Activated T-cell treated with anti-CD3 and anti-CD28 coated beads, Interleukin-2, amount 50 U/mL, for 24 hours (primary cell): ENCODE measurements at places on chromosomes 5 and 9.

GRCh38 chr5:39164016-39164415, 55.3 kb downstream of the FYB1 start:
- no peaks in the 10 kb centered on the region for H3K27me3 ChIP-seq
- peaks cover 90% of the 10 kb centered on the region for H3K4me1 ChIP-seq
- H3K27ac ChIP-seq, result peak overlapping the region; percentile 98
- peaks cover 18% of the 10 kb centered on the region for H3K36me3 ChIP-seq
- H3K4me3 ChIP-seq, result peak overlapping the region; percentile 69

GRCh38 chr5:105413406-105413990, 1850.9 kb upstream of the NUDT12 start:
- no peaks in the 10 kb centered on the region for H3K36me3 ChIP-seq
- H3K27me3 ChIP-seq, result no peaks in the 10 kb centered on the region
- H3K27ac ChIP-seq, result no peak overlapping the region
- H3K4me3 ChIP-seq, result no peak overlapping the region
- no peaks in the 10 kb centered on the region for H3K4me1 ChIP-seq

DNA sequence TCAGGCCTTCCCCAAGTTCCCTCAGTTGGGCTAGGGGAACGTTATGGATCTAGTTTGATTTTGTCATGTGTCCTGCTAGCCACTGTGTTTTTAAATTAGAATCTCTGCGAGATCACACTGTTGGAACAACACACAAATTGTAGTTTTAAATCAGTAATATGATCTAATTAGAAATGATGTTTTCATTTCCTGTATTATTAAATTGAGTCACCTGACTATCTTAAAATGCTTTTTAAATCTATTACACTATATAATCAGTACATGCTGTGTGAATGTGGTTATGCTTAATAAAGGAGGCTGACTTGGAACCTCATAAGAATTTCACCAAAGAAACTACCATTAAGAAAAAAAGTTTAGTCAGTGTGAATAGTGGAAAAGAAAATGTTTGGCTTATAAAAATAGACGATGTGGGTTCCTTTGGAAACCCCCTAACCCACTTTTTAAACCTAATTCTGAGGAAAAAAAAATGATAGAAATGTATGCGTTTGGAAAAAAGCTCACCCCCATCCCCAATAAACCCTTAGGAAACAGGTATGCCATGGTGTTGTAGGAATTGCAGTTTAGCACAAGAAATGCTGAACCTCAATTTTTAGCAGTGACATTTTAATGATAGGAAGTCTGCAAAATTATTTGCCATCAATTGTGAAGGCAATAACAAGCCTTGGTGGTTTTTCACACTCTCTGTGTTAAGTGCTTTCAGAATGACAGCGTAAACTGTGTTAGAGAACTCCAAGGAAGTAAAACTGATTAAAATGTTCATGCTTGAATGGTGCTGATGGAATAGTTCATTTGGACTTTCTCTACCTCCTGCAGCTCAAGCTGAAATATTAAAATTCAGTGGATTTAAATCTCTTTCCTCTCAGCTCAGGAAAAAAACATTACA, 59.0 kb downstream of the TLE4 start:
- H3K4me3 ChIP-seq, result peak overlapping the region; percentile 54
- peak overlapping the region; percentile 79 for H3K27ac ChIP-seq
- no peaks in the 10 kb centered on the region for H3K27me3 ChIP-seq
- no peak for DNase-seq

DNA sequence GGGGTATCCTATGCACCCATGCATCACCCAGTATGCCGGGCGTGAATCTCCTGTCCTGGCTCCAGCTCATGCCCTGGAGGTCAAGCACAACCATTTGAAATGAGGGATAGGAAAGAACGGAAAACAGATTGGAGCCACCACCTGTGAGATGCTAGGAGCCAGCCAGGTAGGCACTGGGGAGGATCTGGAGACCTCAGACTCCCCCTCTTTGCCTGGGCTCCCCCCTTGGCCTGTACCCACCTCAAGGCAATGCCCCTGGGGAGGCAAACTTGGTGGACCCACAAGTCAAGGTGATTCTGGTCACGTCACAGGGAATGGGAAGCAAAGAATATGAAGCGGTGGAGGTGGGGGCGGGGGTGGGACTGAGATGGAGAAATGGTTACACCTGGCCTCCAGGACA, 92.6 kb downstream of the PAX5 start:
- H3K27ac ChIP-seq, result no peak overlapping the region
- no peaks in the 10 kb centered on the region for H3K36me3 ChIP-seq
- H3K27me3 ChIP-seq, result peaks cover 9% of the 10 kb centered on the region

DNA sequence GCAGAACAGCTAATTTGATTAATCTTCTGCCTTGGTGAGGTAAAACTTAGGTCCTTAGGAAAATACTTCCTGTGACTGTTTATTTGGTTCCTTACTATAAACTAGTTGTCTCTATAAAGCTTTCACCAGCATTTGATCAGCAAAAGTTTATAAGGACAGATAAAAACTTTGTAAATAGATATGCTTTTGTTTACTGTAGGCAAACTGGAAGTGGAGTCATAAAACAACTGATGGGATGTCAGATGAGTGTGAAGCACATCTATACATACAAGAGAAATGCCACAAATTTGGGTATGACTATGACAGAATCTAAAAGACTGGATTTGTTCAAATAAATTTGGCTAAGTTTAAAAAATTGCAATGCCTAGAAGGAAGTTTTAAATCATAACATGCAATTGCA, 5.5 kb downstream of the PTGER4 start:
- H3K4me3 ChIP-seq, result peak overlapping the region; percentile 89
- H3K36me3 ChIP-seq, result peaks cover 98% of the 10 kb centered on the region
- H3K27me3 ChIP-seq, result no peaks in the 10 kb centered on the region
- H3K4me1 ChIP-seq, result peaks cover 53% of the 10 kb centered on the region

GRCh38 chr5:1130218-1130946, 18.5 kb upstream of the SLC12A7 start:
- H3K27ac ChIP-seq, result no peak overlapping the region
- no peak for DNase-seq
- H3K4me1 ChIP-seq, result no peaks in the 10 kb centered on the region

DNA sequence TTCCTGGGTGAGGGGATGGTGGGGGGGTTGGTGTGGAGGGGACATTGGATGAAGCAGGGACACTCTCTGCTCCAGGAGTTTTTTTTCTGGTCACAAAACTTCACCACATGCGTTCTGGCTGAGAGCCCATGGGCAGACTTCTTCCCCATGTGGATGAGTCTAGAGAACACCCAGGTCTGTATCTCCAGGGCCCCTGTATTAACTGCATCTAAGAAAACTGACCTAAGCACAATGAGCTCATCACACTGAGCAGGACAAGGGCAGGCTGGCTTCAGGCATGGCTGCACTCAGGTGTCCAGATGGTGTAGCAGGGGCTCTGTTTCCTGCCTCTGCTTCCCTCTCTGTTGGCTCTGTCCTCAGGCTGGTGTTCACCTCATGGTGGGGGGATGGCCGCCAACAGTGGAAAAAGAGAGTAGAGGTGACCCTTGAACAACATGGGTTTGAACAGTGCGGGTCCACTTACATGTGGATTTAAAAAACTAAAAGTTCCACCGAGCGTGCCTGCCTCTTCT, 85.3 kb upstream of the STC2 start:
- no peaks in the 10 kb centered on the region for H3K4me1 ChIP-seq
- no peak overlapping the region for H3K4me3 ChIP-seq
- H3K27me3 ChIP-seq, result peaks cover 17% of the 10 kb centered on the region
- H3K36me3 ChIP-seq, result no peaks in the 10 kb centered on the region
- H3K27ac ChIP-seq, result no peak overlapping the region

- no peaks in the 10 kb centered on the region for H3K27me3 ChIP-seq
- no peak overlapping the region for H3K27ac ChIP-seq
- H3K36me3 ChIP-seq, result no peaks in the 10 kb centered on the region
- H3K4me1 ChIP-seq, result no peaks in the 10 kb centered on the region
These were observed 97.6 kb upstream of the CTSL start for GRCh38 chr9:87628346-87628745.
